ENCODE measurements at places on chromosomes 3 and 15.

- DNase-seq, result no peak
These were observed 25.6 kb downstream of the SLC7A14 start for GRCh38 chr3:170560296-170560695.

DNA sequence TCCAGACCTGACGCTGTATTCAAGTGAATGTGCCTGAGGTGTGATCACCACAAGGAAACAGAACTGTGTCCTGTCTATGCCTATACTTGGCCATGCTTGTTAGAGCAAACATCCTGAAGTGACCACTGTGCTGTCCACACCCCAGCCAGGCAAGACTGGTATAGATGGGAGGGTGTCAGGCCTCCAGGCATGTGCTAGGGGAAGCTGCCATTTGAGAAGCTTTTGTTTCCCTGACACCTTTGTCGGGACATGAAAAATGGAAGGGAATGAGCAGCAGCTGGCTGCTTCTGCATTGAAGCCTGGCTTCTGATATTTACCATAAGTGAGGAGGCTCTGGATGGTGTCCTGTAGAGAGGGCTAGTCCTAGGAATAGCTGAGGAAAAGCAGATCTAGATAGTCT, 106.2 kb downstream of the CPNE4 start:
- DNase-seq, result no peak

- no peak for DNase-seq
These were observed 54.8 kb downstream of the LMCD1 start for GRCh38 chr3:8556473-8556869.

- DNase-seq, result no peak
These were observed 421.0 kb upstream of the THRB start for GRCh38 chr3:24915639-24916038.

DNA sequence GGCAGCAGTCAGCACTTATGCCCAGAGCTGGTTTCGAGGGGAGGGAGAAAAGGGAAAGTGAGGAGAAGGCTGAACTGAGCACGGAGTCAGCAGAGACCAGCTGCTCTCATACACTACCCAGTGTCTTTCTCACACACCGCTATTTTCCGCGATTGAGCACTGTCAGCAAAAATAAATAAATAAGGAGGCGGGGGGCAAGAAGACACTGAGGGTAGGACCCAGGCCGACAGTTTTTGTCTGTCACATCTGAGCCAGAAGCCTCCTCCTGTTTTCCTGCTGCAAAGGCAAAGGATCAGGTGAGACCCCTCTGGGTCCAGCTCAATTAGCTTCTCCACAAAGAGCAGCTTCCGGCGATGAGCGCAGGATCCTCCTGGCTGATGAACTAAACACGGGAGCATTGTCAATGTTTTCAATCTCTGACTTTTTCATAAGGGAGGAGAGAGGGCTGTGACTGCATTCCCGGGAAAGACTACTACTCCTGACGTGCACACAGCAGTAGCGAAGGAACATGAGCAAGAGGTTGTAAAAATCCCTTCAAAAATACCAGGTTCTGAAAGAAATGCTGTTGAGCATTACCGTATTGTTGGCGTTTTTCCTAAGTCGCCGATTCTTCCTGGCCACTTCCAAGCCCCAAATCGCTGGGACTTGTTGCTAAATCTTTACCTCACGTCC, 1.3 kb downstream of the FRMD5 start:
- peak; percentile 10 for DNase-seq

DNA sequence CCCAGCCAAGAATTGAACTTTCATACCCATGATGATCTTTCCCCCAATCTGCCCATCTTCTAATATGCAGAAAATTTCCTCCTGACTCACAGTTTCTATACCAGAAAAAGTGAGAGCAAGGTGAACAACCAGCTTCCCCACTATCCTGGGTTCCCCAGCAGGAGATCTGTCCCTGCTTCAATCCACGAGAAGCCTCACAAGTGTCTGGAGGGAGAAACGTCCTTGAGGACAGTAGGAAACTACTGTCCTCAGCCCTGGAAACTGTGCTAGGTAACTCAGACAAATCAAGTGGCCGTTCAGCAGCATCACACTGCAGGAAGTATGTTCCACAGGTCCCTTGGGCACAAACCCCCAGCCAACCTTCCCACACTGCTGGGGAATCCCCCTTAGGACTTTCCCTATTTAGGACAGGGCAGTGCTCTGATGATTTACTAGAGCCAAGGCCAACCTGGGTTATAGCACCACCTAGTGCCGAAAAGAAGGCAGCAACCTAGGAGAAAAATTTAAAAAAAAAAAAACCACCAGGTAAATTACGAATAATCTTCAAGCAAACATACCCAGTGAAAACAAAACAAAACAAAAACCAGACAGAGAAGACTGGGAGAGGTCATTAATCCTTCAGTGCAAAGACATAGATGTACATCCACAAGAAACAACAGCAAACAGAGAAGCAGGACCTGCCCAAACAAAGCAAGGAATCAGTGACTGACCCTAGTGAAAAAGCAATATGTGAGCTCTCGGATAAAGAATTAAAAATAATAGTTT, 36.0 kb downstream of the MORC1 start:
- DNase-seq, result peak; percentile 23

- DNase-seq, result peak; percentile 71
These were observed 3.2 kb upstream of the GBE1 start for GRCh38 chr3:81764665-81765064.

DNA sequence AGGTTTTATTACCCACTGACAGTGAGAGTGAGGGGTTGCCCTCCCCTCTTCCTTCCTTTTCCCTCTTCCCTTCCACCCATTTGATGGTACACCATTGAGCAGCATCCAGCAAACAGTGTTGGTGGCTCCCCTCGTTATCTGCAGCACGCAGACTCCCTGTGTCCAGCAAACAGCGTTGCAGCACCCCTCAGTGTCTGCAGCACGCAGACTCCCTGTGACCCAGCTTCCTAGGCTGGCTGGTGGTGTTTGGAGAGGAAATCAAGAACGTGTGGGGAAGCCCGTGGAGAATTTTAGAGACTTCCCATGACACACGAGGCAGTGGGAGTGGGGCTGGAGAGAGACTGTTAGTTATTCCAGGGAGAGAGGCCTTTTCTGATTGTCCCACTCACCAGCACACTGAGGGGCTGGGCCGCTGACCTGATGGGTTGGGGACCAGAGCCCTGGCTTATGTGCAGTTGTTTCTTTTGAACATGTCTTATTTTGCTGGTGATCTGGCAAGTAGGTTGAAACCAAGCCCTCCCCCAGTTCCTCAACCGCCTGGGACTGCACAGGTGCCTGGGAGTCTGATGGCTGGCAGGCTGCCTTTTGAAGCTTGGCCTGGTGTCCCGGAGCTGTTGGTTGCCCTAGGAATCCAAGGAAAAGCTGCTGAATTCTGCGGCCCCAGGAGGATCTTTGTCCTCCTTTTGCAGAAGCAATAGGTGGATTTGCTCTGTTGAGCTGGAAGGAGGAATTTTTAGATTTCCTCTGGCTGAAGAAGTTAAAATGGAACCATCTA, 19.0 kb downstream of the APBA2 start:
- DNase-seq, result no peak

DNA sequence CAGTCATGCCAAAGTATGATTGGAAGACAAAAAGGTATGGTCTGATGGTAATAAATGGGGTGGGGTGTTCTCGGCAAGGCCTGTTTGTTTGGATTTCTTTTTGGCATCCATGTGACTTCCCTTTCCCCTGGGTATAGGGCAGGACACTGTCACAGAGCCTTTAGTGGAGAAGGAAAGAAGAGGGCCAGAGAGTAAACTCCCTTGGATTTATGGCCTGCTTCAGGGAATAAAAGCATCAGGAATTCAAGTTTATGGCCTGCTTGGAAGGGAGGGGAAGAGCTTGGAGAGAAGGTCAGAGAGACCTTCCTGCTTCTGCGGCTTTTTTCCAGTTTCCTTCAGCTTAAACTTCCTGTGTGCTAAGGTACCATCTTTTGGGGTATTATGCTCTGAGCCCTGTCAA, 179.4 kb upstream of the ADAMTS9 start:
- no peak for DNase-seq

- DNase-seq, result peak; percentile 93
These were observed 41.3 kb downstream of the CHDH start for GRCh38 chr3:53804697-53805462.

GRCh38 chr15:97085731-97086130, 755.2 kb downstream of the NR2F2 start:
- no peak for DNase-seq

- DNase-seq, result peak; percentile 27
These were observed 50.9 kb downstream of the C3orf20 start for GRCh38 chr3:14725564-14726440.

GRCh38 chr3:134992586-134992985, 197.5 kb downstream of the EPHB1 start:
- no peak for DNase-seq

DNA sequence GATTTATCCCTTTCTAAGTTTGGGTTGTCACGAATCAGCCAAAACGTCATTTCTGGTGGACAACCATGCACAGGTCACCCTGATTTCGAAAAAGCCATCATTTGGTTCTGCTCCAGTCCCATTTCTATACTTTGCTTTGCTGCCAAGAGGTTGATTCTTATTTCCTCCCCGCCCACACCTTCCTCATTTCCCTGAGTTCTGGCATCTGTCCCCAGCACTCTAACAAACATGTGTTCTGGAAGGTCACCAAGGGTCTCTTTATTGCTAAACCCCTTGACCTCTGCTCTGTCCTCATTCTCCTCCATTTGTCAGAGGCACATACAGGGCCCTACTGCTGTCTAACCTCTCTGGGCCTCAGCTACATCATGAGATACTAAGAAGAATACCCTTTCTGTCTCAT, 36.4 kb upstream of the PTPRG start:
- DNase-seq, result no peak

- peak; percentile 5 for DNase-seq
These were observed 1101.9 kb downstream of the ROBO1 start for GRCh38 chr3:78665776-78666469.

GRCh38 chr15:74768771-74769342, 13.0 kb upstream of the CSK start:
- peak; percentile 62 for DNase-seq

- DNase-seq, result peak; percentile 95
These were observed 172.6 kb downstream of the PLCL2 start for GRCh38 chr3:17057321-17057720.

DNA sequence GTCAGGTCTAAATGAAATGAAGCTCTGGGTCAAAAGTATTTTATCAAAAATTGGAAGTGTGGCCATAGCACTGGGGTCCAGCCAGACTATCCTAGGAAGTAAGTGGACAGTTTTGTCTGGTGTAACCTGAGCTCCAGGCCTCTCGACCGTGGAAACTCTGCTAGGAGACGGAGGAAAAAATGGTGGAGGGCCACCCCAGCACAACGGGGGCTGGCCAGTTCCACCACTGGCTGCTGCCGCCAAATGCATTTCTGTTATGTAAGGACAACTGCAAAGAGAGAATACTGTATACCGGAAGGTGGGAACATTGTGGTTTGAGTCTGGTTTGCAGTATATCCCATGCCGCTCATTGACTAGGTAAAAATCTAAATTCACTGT, 235.7 kb downstream of the GREM1 start:
- no peak for DNase-seq

DNA sequence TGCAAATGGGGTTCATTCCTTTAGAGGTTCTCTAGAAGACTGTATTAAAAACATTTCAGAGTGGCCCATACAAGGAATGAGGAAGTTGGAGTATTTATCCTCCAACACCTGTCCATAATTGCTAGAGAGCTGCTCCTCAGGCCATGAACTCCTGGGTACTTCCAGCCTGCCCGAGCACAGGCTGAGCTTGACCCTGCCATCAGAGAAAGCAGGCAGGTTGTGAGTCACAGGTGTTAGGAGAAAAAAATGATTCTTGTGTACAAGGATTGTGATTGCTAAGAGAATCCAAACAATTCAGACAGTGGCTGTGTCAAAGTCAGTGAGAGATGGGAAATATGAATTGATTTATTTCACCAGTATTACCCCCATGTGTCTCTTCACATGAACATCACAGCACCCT, 156.8 kb upstream of the GADL1 start:
- no peak for DNase-seq

DNA sequence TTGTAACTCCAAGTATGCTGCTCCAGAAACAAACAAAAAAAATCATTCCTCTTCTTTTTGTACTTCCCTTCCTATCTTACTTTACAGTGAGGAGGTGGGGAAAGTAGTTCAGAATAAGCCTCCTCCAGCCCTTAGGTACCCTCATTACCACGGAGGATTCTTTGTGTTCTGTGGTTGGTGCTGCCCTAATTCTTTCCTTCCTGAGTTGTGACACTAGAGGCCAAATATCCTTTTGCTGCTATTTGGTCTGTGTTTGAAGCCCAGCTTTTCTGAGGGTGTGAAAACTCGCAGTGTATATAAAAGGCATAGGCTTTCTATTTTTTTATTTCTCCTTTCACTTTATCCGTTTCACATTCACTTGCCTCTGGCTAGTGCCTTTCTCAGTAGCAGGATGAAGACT, 98.2 kb downstream of the HHLA2 start:
- DNase-seq, result no peak

DNA sequence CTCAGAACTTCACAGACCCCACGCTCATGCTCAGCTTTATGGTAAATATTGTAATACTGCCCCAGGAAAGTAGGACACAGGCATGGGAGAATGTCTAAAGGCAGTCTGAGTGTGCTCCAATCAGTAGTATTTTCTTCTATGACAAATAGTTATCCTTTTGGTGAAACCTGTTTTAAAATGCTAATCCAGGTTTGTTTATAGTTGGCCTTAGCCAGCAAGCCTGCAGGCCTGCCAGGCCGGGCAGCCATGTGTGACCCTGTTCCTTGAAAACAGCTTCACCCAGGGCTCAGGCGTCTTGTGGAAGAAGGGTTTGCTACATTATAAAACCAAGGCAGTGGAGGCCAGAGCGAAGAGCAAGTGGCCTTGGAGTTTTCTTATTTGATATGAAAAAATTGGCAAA, 104.7 kb downstream of the SEMA6D start:
- DNase-seq, result no peak

DNA sequence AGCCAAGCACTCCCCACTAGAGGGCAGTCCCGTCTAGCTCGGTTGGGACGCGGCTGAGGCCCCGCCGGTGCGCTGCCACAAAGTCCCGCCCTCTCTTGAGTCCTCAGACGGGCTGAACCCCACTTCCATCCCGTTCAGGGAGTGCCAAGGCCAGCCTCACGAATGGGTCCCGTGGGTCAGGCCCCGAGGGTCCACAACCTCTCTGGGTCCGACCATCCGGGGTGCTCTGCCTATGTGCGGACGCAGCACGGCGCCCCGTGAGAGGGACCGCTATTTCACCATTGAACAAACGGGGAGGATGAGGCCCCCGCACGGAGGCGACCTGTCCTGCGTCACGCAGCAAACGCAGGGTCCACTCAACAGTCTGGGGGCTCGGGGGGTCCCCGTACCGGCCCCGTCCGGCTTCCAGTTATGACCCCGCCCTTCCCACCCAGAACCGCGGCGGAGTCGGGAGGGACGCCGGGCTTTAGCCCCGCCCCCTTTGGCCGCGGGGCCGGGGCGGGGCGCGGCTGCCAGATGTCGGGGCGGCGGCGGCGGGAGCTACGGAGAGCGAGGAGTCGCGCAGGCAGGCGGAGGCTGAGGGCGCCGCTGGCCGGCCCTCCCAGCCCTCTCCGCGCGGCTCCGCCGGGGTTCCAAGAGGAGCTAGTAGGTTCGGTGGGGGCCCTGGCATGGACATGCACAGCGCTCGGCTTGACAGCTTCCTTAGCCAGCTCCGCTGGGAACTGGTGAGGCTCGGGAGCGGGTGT, at the start of gene INKA1:
Gene INKA1 (plus strand): TSS at position 543 of the 746 bp plus-strand sequence. CDS start 132 bp downstream, at position 675.
- DNase-seq, result peak; percentile 82

GRCh38 chr3:67301556-67301955, 303.4 kb downstream of the KBTBD8 start:
- no peak for DNase-seq

- no peak for DNase-seq
These were observed 44.9 kb downstream of the CPN2 start for GRCh38 chr3:194306109-194306686.

GRCh38 chr15:59268168-59268851, 61.7 kb downstream of the LDHAL6B start:
- DNase-seq, result peak; percentile 35

- no peak for DNase-seq
These were observed 58.9 kb downstream of the CNOT10 start for GRCh38 chr3:32743934-32744333.

Measured in fibroblast of skin of scalp (primary cell).